ENCODE measurements at places on chromosomes 12 and 14.

- no peak for DNase-seq
Observed at GRCh38 chr12:41804026-41804425, 340.6 kb downstream of the GXYLT1 start.

DNA sequence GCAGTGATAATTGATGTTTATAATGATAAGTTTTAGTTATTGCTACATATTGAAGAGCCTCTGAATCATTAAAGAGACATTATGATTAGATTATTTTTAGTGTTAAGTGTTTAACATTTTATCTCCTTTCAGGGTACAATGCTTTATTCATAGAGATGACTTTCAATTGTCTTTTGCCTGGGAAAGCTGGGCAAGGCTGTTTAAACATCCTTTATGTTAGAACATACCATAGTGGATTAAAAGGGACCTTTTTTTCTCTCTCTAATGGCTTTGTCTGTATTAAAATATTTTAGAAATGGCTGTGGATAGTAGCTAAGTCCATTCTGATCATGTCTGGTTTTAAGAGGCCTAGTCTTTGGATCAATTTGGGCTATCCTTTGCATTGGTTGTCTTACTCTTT, 427.5 kb upstream of the MIS18BP1 start:
- DNase-seq: no peak

- no peak for DNase-seq
Observed at GRCh38 chr14:22530127-22530526, 58.9 kb downstream of the DAD1 start.

GRCh38 chr12:65313719-65314317, 35.3 kb downstream of the MSRB3 start:
- no peak for DNase-seq

DNA sequence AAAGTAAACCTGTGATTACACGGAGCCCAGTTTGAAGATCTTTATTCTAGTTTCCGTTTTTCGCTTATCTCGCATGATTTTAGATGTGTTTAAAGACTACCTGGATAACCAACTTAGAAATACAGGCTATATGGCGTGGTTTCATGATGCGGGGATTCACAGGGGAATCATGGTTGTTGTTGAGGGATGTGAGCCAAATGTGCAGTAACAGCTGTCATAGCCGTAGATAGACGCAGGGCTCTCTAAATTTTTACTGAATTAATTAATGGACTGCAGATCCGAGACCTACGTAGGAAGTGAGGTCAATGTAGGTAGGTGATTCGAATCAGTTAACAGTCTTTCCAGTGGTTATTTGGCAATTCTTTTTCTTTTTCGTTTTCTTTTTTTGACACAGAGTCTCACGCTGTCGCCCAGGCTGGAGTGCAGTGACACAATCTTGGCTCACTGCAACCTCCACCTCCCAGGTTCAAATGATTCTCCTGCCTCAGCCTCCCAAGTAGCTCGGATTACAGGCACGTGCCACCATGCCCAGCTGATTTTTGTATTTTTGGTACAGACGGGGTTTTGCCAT, 144.9 kb upstream of the AMIGO2 start:
- DNase-seq: no peak

GRCh38 chr14:79638672-79639266, 572.5 kb downstream of the DIO2 start:
- peak; percentile 9 for DNase-seq

- DNase-seq: no peak
Observed at GRCh38 chr14:100078997-100079725, 13.9 kb downstream of the EVL start.

- DNase-seq: no peak
Observed at GRCh38 chr12:50862316-50862715, 19.6 kb downstream of the TMPRSS12 start.

DNA sequence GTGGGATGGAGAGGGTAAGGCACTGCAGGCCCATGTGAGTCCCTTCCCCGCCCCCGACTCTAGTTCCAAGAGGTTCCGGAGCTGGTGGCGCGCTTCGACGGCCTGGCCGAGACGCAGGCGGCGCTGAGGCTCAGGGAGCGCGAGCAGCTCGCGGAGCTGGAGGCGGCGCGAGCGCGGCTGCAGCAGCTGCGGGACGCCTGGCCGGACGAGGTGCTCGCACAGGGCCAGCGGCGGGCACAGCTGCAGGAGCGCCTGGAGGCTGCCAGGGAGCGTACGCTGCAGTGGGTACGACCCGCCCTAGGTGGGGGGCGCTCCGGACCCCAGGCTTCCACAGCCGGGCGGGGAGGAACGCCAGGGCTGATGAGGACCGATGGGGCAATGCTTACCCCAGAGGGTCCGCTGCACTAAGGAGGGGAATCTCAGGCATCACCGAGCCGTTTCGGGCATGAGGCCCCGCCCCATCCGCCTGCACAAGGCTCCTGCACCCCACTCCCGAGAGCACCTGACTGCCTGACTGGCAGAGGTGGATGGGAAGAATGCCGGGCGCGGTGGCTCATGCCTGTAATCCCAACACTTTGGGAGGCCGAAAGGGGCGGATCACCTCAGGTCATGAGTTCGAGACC, 4.9 kb downstream of the CFAP73 start:
- no peak for DNase-seq

DNA sequence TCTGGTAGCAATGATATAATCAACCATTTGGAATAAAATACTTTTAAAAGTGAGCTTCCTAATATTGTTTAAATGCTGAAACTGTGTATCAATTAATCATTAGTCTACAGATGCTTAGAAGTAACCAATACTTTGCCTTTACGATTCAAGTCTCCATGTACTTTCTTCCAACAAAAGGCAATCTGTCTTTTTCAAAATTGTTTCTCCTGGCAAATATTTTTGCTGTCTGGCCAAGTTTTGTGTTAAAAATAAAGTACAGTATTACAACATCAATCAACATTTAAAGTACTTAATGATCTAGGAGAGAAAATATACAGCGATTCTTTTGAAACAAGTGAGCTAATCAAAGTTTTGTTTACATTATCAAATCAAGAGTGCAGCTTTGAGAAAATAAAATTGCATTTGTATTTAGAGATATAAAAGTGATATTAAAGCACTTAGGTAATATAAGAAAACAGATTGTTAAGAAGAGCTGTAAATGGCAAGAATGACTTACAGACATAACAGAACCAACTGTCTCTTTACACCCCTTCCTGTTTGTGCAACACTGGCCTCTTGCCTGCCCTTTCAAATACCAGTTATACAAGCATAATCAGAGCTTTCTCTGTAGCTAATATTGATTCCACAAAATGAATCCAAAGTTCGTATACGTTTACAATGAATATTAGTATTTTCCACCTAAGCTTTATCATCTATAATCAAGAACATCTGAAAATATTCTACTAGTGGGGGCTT, 38.2 kb upstream of the FBLN5 start:
- no peak for DNase-seq

GRCh38 chr14:72744416-72745120, 149.3 kb downstream of the DPF3 start:
- DNase-seq: no peak

GRCh38 chr14:73312687-73313086, 75.4 kb downstream of the PAPLN start:
- no peak for DNase-seq

- no peak for DNase-seq
Observed at GRCh38 chr14:100688598-100689461, 37.9 kb upstream of the DLK1 start.

DNA sequence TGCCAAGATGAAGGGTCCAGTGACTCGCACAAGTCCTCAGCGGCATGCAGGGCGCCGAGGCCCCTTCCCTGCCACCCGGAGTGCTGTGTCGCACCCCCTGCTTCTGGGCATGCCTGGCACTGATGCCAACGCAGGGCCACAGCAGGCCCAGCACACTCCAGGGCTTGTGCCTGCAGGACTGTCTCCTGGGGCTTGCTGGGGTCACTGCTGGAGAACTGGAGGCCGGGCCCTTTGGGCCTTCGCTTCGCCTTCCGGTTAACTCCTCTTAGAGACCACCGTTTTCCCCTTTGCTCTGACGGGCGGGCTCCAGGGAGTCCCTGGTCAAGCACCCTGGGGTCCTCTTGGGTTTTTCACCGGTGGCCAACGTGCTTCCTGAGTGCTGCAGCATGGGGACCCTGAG, 79.6 kb downstream of the WDR20 start:
- DNase-seq: no peak

DNA sequence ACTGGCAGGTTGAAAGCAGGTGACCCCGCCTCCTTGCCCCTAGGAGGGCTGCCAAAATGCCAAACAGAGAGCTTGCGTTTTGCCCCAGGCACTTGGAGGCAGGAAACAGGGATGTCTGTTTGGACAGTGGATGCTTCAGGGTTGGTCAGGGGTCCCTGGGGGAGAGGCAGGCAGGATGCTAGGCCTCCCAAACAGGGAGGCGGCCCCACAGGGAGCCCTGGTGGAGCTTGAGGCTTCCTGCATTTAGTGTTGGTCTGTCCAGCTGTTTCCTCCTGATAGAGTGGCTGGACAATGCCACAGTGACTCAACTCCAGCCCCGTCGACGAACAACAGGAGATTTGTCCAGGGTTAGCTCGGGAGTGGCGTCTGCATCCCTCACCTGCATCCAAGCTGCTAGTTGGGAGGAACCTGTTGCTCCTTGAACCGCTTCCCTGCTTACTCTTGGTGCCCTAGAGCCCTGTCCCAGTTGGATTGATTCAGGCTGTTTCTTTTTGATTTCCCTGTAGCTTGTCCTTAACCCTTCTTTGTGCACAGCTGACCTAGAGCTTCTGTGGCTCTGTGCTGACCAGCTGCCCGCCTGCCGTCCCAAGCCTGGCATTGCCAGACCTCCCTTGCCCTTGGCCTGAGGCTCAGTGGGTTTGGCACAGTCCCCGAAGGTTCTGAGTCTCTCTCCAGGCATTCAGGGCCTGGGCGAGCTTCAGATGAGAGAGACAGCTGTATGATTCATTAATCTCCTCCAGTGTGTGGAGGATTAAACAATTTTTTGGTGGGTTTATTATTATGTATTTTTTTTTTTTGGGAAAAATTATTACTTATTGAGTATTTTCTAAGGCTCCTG, 45.9 kb downstream of the TSPAN9 start:
- DNase-seq: no peak

- DNase-seq: no peak
Observed at GRCh38 chr14:35390577-35391387, 13.8 kb downstream of the NFKBIA start.

DNA sequence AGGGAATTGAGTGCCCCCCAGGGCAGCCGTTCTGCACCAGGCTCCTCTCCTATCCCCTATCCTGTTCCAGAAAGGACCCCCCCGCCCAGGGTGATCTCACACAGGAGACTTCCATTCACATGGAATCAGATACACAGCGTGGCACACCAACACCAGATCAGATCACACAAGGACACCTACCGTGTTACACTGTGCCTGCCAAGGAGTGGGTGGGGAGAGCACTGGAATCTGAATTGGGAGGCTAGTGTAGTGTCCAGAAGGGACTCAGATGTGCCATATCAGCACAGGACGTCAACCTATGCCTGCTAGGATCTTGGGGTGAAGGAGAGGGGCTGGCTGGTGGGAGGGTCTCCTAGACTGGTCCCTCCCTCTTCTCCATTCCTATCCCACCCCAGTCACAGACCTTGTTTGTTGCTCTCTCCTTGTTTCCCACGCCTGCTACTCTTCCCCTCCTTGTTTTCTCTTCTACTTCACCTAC, 2.3 kb downstream of the PTMS start:
- no peak for DNase-seq

DNA sequence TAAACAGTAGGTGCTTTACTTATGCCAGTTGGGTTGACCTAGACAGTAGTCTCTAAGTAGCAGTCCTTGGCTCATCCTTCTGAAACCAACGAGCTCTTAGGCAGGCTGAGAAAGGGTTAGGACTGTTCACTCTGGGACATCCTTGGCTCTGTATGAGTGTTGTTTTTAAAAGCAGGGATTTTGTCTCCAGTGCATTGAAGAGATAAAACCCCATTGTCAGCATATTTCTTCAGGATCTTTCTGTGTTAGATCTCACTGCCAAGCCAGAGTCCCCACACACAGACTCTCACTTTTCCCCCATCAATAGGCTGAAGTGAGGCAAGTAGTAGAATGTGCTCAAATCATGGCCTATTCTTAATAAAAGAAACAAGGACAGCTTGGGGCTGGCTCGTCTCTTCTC, 123.4 kb upstream of the HIF1A start:
- no peak for DNase-seq

DNA sequence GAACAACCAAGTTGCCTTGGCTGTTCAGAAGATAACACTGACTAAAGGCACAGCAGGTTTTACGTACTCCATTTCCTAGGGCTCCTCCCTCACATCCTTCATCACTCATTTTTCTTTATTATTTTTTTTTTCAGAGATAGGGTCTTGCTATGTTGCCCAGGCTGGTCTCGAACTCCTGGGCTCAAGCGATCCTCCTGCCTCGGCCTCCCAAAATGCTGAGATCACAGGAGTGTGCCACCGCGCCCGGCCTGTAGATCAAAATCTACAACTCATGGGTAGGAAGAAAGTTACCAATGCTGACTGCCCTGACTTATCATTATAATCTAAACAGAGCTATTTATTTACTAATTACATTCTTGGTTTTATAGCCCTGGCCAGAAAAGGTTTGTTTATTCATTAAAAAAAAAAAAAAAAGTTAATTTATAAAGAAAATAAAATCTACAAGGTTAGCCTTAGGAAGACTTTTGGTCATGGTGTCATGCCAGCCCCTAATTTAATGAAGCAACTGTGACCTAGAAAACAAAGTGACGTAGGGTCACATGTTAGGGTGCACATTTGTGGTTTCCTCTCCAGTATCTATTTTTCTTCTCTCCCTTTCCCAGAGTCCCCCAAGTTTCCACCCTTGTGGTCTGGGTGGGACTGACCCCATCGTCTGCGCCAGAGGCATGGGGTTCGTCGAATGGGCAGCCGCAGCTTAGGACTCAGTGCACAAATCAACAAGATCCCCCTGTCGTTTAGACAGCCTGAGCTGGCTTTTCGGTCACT, 19.0 kb upstream of the FOXN3 start:
- DNase-seq: no peak

- no peak for DNase-seq
Observed at GRCh38 chr12:93773122-93773871, 96.1 kb downstream of the CRADD start.

DNA sequence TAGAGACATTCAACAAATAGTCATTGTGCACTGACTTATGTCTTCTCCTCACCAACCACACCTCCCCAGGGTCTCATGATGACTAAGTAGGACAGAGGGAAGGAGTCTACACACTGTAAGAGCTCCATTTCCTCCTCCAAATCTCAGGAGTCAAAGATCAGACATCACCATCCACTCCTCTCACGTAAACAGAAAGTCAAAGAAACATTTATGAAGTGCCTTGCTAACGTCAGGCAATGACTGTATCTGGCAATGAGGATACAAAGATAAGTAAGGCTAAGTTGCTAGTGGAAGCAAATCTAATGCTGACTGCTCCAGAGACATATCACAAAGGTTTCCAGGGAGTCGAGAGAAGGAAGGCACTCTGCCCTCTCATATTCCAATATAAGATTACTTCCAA, 88.9 kb downstream of the SLC2A13 start:
- no peak for DNase-seq
